H7 (cell line): ENCODE measurements at places on chromosomes 2 and 18. TPM values are rescaled to one million over a fixed set of nuclear protein-coding genes. Genes with fewer than 3 reads are reported as not detected.

- no peak for DNase-seq
Measured at GRCh38 chr18:26335571-26336487, 109.6 kb downstream of the TAF4B start.

The C2orf15 gene
- total RNA-seq: 2.2 and 5.7 TPM in 2 replicates

- DNase-seq: peak; percentile 46
Measured at GRCh38 chr2:54559593-54560145, 103.5 kb downstream of the SPTBN1 start.

GRCh38 chr2:12192762-12193161 lies 446.3 kb downstream of the LPIN1 start:
- no peak for DNase-seq

The SAG gene
- total RNA-seq: not detected in 2 replicates

- DNase-seq: peak; percentile 92
Measured at GRCh38 chr18:5895299-5895875, at the start of gene TMEM200C. Gene TMEM200C (minus strand): TSS chr18:5895522. CDS start chr18:5892063, 3,459 bp downstream.

GRCh38 chr2:164697688-164698461 lies 76.6 kb upstream of the GRB14 start:
- DNase-seq: peak; percentile 9

GRCh38 chr2:113144259-113144658 lies 16.9 kb downstream of the IL1RN start:
- no peak for DNase-seq

DNA sequence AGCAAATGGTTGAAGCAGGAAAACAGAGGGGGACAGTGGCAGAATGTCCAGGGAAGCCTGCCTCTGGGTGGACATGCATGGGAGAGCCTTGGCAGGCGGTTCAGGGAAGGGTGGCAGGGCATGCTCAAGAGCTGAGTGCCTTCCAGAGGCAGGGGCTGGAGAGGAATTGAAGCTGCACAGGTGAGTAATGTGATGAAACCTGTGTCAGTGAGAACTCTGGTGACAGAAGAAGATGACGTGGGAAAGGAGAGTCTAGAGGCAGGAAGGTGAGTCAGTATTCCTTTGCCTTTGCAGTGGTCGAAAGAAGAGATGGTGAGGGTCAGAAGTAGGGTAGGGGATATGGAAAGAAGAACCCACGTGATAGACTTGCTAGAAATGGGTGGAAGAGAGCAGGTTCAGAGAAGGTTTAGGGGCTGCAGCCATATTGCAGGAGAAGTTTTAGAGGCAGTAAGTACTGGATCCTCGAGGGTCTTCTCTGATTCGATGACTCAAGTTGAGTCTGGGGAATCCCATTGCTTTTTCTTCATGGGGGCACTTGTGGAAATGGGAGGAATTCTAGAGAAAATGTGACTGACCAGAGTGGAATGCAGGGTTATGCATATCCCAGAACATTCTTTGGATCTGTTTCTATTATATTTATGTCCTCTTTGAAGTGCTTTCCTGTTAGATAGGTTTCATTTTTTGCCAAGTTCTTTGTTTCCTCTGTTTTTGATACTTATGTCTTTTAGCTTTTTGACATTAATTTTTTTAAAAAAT lies 37.4 kb downstream of the TMEM87B start:
- no peak for DNase-seq

The POTEI gene
- 0.07 TPM in 2 replicates for total RNA-seq

The PSMD14 gene
- total RNA-seq: 104 and 106 TPM in 2 replicates

DNA sequence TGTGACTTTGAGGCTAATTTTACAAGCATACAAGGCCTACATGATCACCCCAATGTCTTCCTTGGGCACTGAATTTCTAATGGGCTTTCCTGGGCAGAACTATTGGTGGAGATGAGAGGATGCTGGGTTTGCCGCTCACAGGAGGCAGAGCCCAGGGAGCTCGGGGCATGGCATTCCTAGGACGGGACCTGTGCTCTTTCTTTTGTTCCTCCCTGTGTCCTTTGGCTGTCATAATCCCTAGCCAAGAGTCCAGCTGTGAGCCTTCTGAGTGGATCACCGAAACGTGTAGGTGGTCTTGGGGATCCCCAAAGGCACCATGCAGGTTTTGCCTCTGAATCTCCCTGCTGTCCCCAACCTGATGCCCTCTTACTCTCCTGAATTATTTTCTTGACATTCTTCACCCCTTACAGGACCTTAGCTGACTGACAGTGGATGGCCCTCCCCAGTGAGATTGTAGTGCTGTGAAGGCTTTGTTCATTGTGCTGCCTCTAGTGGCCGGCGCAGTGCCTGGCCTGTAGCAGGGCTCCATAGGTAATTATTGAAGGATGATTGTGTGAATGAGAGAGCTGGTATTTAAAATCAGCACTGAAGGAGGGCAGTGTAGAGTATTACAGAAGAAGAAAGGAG lies 221.9 kb downstream of the ZNF407 start:
- DNase-seq: peak; percentile 55

GRCh38 chr2:163753726-163754125 lies 17.9 kb upstream of the FIGN start:
- no peak for DNase-seq

- no peak for DNase-seq
Measured at GRCh38 chr2:227503433-227504406, 31.8 kb downstream of the AGFG1 start.

- no peak for DNase-seq
Measured at GRCh38 chr2:102428573-102428972, 5.6 kb downstream of the IL18RAP start.

The LANCL1 gene
- 18.8 and 24.5 TPM in 2 replicates for total RNA-seq
